Daoy (cell line): ENCODE measurements at places on chromosomes 2 and 18. TPM values are rescaled to one million over a fixed set of nuclear protein-coding genes. Genes with fewer than 3 reads are reported as not detected.

The MSTN gene
- not detected in 2 replicates for total RNA-seq

The TPO gene
- total RNA-seq = not detected in 2 replicates

GRCh38 chr18:38460657-38461056 lies 895.1 kb upstream of the CELF4 start:
- DNase-seq = no peak

DNA sequence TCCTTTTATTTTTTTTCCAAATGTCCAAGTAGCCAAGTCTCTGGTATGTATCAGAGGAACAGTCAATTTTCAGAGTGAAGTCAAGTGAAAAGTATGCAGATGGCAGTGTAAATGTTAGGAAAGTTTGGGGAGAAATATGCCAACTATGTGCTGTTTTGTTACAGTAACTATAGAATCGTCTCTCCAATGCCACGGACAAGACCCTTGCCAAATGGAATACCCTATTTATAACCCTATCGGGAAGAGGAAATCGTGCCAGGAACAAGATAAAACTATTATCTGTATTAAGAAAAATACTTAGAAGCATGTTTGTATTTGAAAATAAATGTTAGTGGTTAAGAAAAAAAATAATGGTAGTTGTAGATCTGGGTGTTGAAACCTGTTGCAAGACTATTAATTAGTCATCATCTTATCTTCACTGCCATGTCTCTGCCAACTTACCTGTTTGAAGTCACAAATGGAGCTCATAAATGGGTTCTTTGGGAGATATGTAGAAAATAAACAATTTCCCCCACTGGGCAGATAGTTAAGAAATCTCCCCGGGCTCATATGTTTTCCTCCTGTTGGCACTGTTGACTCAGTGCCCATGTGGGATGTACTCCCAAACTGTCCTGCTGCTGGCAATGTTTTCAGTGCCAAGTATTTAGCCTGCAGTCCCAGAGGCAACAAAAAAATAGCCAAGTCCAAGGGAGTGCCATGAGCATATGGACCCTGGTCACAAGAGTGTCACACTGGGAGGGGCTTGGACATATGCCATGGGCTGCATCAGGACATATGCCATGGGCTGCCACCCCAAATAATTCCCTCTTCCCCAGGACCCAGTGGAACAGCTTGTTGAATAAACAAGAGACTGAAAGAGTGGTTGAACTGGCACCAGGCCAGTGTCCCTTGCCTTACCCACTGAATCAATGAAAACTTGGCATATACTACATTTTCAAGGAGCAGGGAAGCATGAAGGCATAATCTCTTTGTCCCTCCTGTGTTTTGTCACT lies 366.9 kb downstream of the OSR1 start:
- DNase-seq = peak; percentile 29

DNA sequence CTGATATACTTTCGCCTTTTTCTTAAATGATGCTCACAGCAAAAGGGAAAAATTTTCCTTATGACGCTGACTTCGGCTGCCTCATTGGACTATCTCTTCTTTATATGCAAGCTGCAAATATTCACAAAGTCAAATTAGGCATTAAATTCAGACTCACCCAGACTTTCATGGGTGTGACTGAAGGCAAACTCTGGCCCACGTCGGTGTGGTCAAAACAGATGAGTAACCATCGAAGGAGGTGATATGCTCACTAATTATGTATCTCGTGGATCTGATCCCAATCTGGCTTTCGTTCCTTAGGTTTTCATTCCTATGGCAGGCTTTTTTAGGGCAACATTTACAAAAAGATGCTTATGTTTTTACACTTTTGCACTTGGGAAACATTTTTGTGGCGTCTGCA lies 36.6 kb downstream of the FAM124B start:
- peak; percentile 21 for DNase-seq

The UBXN4 gene
- 45.2 and 52.5 TPM in 2 replicates for total RNA-seq

DNA sequence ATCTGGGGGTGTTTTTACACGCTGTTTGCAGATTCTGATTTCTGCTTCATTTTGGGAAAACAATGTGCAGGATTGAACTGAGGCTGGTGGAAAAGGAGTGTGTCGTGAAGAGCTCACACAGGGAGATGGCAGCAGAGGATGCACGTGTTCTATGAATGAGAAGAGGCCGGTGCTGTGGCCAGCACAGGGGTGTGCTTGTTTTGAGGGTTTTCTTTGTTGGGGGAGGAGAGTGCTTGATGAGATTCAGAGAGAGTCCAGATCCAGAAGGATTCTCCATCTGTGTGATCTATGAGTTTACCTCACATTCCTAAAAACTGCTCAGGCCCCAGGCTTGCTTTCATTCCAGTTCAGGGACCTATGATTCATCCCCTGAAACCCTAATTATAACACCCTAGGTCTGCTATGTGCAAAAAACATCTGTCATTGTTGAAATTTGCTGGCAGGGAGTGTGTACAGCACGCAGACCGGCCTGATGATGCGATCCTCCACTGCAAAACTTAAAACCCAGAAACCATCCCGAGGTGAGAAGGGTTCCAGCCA lies 12.1 kb downstream of the TGFA start:
- DNase-seq = peak; percentile 59

DNA sequence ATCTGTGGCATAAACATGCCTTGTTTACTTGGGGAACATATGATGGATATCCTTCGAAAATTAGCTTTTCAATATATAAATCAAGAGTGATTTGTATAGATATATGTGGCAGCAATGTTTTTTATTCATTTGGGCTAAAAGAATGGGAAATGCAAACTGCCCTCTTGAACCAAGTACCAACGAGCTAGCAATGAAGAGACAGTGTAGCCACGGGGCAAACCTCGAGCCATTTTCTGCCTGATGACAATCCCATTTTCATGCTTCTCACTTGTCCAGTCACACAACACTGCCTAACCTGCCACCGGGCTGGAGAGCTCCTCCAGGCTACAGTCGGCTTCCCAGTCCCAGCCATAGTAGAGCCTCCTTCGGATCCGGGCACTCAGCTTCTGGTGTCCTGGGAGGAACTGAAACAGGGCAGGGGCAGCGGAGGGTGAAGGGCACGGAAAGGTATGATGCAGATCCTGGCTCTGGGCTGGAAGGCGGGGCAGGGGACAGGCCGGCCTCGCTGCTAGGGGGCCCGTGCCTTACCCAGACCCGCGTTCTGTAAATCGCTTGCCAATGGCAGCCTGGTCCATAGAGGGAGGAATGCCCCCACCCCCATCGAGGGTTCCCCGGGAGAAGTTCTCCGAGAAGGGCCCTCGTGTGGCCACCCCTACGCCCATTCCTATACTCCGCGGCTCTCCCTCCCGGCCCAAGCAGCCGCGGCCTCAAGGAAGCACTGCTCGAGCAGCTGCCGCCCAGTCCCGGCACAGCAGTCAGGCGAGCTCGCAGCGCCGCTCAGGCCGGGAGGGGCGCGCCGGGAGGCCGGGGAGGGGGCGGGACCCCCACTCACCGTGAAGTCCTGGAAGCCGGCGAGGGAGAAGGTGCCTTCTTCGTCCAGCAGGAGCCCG lies 552 bp downstream of the CNPPD1 start:
- DNase-seq = peak; percentile 46

The TEX44 gene
- not detected in 2 replicates for total RNA-seq

The RIT2 gene
- not detected in 2 replicates for total RNA-seq

- DNase-seq = peak; percentile 84
Measured at GRCh38 chr2:130252880-130253645, 54.8 kb upstream of the TUBA3E start.

DNA sequence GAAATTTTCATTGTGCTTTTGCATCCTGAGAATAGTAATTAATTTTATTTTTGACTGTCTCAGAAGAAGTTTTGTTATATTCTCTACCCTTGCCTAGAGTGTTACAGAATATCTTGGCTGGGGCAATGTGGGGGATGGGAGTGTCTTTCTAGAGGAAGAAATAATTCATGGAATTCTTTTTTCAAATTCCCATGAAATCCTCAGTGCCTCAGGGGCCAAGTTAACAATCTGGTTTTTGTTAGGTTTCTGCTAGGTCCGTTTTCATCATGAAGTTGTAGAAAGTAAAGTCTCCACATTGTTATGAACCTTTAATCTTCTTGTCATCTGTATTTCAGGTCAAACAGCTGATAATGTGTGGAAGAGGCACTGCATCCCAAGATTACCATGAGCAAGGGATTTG lies 145.6 kb upstream of the GYPC start:
- DNase-seq = no peak

GRCh38 chr18:46399303-46399702 lies 257.7 kb downstream of the LOXHD1 start:
- no peak for DNase-seq

DNA sequence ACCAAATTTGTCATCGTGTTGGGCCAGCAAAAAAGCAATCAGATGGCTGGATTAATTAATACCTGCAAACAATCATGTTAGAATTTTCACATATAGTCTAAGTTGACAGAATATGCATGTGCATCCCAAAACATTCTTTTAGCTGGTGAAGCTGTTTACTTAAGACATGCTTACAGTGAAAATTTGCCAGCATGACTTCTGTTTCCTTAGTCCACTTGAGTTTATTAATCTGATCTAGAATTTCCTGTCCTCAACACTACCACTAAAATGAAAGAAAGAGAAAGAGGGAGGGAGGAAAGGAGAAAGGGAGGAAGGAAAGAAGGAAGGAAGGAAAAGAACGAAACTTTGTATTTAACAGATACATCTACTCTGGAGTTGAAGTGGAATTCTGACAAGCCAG lies 2109.9 kb upstream of the PIK3C3 start:
- no peak for DNase-seq

DNA sequence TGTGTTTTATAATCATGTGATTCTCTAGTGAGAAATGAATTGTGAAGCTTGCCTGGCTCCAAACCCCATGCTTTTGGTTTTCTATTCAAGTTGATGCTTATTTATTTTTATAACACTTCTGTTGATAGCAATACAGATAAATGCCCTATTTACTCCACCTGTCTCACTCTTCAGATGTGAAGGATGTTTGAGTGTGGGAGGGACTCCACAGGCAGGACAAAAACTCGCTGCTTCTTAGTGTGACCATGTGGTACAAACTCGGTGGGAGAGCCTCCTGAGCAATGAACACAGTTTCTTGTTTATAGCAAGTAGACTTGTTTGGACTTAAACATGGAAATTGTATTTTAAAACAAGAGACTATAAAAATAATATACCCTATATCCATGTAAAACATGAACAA lies 219.7 kb downstream of the GULP1 start:
- DNase-seq = no peak

GRCh38 chr2:205660521-205661124 lies 21.7 kb upstream of the NRP2 start:
- peak; percentile 75 for DNase-seq

DNA sequence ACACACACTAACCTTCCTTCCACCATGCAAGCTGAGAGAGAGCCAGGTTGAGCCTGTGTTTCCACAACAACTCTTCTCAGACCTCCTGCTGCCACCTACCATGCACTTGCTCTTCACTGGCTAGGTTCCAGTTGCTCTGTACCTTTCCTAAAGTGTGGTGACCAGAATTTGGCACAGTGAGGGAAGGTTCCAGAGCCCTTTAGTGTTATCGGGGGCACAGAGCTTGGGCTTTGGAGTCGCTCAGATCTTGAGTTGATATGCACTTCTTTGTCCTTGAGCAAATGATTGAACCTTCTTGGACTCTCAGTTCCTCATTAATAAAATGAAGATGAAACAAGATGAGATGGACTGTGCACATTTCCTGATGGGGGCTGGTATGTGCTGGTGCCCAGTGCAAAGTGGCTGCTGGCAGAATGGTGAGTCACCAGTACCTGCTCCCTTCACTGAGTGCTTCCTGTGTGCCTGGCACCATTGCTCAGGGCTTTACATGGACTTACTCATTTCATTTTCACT lies 47.1 kb downstream of the NEDD4L start:
- peak; percentile 61 for DNase-seq

The CHRNG gene
- total RNA-seq = not detected in 2 replicates

GRCh38 chr18:22936515-22936914 lies 3.4 kb downstream of the RBBP8 start:
- DNase-seq = no peak

The CD8B2 gene
- not detected in 2 replicates for total RNA-seq

DNA sequence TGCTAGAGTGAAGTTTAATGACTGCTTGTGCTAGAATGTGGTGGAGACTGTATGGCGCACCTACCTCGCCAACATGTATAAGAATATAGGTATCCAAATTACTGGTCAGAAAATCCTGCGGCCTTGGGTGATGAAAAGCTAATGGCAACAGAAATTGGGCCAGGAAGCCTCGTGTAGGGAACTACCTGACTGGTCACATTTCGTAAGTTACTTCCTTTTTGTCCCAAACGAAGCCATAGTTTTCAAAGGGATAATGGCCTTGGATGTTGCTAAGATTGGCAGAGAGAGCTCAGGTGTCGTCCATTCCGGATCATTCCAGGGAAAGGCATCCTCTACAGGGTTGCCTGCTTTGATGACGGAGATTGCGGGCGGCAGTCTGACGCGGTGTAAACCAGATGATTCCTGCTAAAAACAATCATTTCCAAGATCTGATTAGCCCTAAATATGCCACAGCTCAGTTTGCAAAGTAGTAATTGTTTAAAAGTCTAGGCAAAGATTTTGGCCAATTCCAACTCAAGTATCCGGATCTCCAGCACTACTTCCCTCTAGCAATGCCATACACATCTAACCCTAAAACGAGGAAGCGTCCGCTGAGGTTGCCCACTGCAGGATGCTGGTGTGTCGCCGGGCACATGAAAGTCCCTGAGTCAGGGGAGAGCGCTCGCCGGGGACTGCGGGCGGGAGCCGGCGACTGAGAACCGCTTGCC lies 708 bp upstream of the MALT1 start:
- DNase-seq = peak; percentile 35

- DNase-seq = no peak
Measured at GRCh38 chr2:163681745-163682144, 54.1 kb downstream of the FIGN start.

DNA sequence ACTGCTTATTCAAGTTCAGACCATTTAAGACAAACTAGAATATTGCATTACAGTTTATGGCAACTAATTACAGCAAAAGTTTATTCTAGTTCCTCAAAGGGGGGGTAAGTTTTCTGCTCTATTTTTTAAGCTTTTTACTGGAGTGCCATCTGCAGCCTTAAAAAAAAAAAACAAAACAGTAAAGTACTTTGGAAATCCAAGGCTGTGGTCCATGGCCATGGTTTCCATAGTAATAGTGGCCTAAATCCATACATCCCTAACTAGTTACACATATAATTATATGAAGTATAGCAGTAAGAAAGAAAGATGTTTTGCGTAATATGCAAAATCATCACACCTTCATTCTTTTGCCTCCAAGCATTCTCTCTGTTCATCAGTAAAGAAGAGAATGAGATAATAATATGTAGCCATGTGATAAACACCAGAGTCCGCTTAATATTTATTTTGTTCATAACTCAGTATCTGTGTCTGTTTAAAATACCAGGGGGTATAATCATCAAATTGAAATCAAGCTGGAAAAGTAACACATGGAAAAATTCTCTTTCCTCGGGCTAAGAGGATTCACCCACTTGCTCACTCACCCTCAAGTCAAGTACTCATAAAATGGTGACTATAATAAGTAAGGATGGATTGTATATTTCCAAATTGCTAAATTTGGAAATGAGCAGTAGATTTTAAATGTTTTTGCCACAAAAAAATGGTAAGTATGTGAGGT lies 301.1 kb upstream of the RND3 start:
- DNase-seq = no peak

The FAM161A gene
- 2.7 and 4.0 TPM in 2 replicates for total RNA-seq

- DNase-seq = no peak
Measured at GRCh38 chr2:224968051-224968450, 74.2 kb downstream of the DOCK10 start.

- DNase-seq = no peak
Measured at GRCh38 chr2:86628091-86628522, 4.4 kb upstream of the RNF103 start.

The AFF3 gene
- 5.7 and 8.9 TPM in 2 replicates for total RNA-seq

The MAPRE3 gene
- 4.6 and 6.6 TPM in 2 replicates for total RNA-seq

- DNase-seq = no peak
Measured at GRCh38 chr2:28209864-28210263, 182.8 kb upstream of the FOSL2 start.
